ENCODE measurements at places on chromosomes 7 and 10.

GRCh38 chr7:11910253-11910652, 78.3 kb upstream of the THSD7A start:
- no peak for DNase-seq

DNA sequence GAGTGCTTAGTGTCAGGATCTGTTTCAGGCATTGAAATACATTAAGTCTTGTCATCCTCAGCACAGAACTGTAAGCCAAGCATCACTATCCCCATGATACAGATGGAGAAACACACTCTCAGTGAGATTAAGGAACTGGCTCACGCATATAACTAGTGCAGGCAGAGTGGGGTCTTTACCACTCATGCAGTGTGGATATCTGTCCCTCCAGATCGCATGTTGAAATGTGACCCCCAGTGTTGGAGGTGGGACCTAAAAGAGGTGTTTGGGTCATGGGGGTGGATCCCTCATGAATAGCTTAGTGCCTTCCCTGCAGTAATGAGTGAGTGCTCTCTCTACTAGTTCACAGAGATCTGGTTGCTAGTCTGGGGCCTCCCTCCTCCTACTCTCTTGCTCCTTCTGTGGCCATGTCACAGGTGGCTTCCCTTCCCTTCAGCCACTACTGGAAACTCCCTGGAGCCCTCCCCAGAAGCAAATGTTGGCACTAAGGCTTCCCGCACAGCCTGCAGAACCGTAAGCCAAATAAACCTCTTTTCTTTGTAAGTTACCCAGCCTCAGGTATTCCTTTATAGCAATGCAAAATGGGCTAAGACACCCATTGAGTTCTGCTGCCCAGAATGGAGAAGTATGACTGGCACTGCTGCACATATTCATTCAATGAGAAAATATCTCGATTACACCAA, 31.8 kb upstream of the MSMB start:
- DNase-seq: no peak

DNA sequence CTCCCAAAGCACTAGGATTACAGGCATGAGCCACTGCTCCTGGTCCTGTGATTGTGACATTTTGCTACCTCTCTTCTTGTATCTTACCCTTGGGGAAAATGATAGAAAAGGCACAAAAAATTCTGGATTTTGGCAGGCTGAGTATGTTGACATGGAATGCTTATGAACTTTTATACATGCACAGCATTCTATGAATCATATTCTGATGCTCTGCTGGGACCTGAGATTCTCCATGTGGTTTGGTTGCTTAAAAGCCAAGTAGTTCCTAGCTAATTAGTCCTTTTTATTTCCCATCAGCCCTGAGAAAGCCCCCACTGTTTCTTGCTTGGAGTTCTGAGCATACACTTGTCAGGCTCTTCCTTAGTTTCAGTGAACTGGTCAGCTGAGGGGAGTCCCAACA, 8.3 kb upstream of the KAZALD1 start:
- DNase-seq: no peak

GRCh38 chr10:51691135-51691534, 8.3 kb downstream of the CSTF2T start:
- DNase-seq: no peak

DNA sequence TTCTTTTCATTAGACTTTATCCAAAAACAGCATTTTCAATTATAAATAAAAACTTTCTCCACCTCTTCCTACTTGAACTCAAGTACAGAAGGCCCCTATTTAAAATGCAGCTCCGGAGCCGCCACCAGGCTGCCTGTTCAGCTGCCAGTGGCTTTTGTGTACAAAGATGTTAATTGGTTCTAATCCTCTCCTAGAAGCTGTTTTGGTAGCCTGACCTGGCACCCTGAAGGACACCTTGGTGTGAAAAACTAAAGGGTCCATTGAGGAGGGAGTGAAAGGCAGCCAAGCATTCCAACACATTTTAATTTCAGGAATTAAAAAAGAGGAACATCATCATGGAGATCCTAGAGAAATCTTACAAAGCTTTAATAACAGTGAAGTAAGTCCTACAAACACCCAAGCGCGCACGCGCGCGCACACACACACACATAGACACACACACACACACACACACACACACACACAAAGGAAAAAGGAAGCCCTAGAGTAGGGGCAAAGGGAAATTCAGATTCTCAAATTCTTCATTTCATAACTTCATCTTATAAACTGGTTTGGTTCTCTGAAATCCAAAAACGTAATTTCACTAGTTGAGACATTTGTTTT, 41.4 kb downstream of the VAX1 start:
- DNase-seq: no peak

DNA sequence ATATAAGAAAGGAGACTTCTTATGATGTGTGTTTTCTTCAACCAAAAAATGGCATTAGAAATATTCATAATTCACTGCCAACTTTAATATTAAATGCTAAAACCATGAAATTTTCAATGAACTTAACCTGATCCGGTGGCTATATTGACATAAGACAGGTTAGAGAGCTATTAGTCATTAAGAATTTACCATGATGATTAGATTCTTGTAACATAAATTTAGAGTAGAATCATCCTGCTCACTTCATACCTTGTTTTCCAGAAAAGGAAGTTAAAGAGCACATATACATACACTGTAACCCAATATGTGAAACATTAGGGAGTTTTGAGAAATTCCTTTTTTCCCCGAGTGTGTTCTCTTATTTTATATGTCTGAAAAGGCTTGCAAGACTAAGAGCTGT, 430.3 kb upstream of the SEMA3A start:
- DNase-seq: no peak

- DNase-seq: no peak
Measured at GRCh38 chr7:67022511-67022910, 25.9 kb downstream of the TYW1 start.

- DNase-seq: no peak
Measured at GRCh38 chr7:92785923-92786322, 50.5 kb downstream of the CDK6 start.

DNA sequence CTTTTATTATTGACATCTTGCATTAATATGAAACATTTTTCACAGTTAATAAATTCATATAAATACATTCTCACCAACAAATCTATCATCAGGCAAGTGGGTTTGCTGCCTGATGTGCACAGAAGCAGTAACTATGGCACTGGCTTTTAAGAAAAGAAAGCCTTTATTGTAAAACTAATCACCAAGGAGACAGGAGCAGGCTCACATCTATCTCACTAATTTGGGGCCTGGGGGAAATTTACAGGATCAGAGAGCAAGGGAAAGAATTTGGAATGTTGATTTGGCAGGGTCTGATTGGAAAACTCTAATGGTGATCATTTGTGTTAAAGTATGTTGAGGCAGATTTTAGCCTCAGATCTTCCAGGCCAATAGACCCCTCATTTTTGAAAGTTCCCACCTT, 605.7 kb downstream of the POM121L12 start:
- DNase-seq: no peak

All from kidney capillary endothelial cell (primary cell).